Hypothalamus (tissue), 51 donors: ENCODE measurements at places on chromosomes 11 and 22.

GRCh38 chr11:2752923-2753322 is 53.1 kb upstream of the KCNQ1OT1 start:
- DNase-seq = no peak

DNA sequence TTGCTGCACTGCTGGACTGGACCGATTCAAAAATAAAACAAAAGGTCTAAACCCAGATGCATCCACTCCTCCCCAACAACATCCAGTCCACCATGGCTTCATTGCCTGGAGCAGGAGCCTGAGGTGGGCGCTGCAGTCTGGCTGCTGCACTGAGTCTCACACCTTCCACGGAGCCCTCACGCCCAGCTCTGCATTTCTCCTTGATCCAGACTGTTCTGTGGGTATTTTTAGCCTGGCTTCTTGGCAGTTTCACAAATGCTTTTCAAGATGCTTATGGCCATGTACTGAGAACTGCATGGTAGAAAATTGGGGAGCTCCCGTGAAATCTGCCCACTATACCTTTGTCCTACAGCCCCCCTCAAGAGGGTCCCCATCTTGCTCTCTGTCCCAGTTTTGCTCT is 53.3 kb upstream of the JAM3 start:
- no peak for DNase-seq

GRCh38 chr22:23591201-23591791 is 11.2 kb upstream of the IGLL1 start:
- peak; percentile 18 for DNase-seq

GRCh38 chr22:20167643-20168322 is 16.9 kb upstream of the CCDC188 start:
- no peak for DNase-seq

- DNase-seq = no peak
Observed at GRCh38 chr11:64339754-64340408, at the start of gene CCDC88B. Gene CCDC88B (plus strand): TSS chr11:64340204. CDS start chr11:64340267, 63 bp downstream.

GRCh38 chr22:22896601-22897000 is 9.0 kb downstream of the IGLL5 start:
- DNase-seq = no peak

DNA sequence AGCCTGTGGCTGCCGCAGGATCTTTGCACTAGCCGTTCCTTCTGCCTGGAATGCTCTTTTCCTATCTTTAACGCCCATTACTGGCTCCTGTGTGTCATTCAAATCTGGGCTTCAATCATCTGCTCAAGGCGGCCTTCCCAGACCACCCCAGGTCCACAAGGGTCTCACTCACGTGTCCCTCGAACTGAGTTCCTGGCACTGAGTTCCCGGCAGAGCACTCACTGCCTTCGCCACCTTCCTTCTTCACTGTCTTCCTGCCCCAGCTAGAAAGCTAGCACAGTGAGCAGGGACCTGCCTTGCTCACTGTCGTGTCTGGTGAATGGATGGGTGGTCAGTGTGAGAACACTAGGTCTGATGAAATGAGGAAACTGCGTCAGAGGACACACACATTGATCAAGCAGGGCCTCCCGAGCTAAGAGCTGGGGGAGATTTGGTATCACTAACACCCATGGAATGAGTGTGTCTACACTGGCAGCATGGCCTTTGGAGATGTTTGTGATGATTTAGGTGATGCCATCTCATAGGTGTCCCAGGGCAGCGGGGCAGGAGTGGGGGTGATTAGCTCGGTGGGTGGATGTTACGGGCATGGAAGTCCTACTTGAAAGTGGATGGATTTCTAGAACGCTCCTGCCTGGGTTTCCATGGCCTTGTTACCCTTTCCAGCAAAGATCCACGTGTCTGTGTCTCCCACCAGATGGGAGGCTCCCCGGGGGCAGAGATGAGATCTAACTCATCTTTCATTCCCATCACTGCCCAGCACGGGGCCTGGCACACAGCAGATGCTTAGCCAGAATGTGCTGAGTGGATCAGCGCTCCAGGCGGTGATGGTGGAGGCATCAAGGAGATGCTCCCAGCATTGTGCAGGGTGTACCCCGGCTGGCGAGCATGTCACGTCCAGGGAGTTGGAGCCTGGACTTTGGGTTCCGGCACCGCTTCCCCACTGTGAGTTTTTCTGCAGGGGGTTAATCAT is 64.5 kb downstream of the SHISAL1 start:
- DNase-seq = no peak

GRCh38 chr11:67345920-67346819 is 7.2 kb downstream of the POLD4 start:
- DNase-seq = no peak

DNA sequence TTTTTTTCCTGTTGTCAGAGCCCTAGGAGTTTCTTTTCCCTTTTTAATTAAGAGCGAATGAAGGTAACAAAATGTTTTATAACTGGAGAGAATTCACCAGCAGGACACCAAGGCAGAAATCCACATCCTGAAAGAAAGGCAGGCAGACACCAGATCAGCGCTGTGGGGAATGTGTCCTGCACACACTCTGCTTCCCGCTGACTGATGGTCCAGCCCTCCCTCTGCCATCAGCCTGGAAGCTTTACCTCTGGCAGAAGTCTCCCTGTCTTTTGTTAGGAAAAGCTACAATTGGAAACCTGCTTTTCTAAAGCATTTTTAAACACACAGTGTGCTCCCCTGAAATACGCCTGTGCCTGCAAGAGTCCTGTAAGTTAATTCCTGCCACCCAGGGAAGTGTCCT is 638.5 kb downstream of the NTM start:
- DNase-seq = no peak

DNA sequence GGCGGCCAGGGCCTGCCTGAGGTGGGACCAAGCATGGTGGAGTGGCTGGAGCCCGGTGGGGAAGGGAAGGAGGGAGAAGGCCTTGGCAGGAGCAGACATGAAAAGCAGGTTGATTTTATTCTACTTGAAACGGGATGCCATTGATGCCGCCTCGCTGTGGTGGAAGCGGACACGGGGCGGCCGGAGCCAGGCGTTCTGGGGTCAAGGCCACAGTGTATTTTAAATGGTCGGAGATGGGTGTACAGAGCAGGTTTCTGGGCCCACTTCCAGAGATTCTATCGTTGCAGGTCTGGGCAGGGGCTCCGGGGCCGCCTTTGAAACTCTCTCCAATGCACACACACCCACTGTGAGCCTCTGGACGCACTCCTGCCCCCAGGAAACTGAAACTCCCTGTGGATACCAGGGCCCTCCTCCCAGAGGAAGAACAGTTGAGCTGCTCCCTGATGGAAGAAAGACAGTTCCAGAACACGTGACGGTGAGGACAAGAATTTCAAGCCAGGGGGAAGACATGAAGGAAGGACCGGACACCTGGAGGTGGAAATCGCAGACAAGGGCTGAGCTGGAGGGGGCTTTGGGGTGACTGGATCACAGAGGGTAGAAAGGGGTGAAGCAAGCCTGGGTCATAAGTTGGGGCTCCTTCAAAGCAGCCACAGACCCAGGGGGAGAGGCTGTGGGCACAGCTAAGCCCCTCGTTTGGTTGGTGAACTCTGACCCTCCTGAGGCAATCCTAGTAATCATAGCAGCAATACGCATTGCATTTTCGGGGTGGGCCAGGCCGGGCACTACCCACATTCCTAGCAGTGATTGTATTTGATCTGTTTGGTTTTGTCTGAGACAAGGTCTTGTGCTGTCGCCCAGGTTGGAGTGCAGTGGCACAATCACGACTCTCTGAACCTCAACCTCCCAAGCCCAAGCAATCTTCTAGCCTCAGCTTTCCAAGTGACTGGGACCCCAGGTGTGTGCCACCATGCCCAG is 12.3 kb upstream of the LINC01488 start:
- no peak for DNase-seq

DNA sequence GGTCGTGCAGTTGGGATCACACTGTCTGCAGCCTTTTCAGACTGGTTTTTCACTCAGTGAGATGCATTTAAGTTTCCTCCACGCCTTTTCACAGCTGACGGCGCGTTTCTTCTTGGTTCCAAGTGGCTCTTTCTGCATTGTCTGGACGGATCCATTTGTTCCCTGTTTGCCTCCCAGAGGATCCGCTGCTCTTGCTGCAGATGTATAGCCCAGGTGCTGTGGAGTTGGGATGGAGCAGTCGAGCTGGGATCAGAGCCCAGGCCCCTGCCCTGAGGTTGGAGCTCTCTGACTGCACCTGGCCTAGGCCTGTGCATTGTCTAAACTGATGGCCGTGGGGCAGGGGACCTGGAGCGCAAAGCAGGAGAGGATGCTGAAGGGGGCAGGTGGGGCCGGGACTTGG is 51.6 kb downstream of the PARVB start:
- DNase-seq = no peak

GRCh38 chr11:11435635-11436034 is 82.6 kb upstream of the CSNK2A3 start:
- DNase-seq = no peak

GRCh38 chr11:38791346-38791961 is 2193.4 kb upstream of the RAG2 start:
- no peak for DNase-seq

DNA sequence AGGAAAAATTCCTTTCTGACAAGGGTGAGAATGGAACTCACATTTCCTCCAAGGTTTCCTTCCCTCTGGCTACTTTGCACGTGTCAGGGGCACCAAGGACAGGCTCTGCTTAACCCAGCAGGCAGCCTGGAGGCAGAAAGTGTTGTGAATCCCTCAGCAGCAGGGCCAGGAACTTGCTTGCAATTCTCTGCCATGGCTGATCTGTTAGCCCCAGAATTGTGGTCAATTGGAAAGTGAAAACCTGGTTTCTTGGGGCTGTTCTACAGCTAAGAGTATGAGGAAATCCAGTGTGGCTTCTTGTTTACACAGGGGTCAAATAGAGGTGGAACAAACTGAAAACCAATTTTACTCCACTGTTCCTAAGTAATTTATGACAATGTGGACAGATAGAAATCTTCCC is 38.3 kb upstream of the CEP295 start:
- DNase-seq = no peak

DNA sequence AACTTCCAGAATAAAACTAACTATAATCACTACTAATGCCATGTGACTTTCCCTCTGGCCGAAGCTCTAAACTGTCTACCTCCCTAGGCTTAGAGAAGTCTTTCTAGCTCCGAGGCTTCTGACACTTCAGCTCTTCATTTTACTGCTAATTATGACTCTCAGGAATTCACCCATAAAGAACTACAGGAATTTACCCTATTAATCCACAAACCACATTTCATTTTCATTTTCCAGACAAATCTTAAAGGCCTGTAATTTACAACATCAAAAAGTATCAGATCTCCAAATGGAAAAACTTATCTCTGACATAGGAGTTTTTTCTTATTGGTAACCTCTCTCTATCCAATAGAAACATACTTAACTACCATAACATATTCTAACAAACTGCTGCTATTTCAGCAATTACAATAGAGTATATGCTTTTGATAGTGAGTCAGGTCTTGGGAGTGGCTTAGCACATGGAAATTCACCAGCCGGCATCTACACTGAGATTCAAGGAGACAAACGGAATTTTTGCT is 33.4 kb downstream of the MRTFA start:
- DNase-seq = no peak

GRCh38 chr11:131504199-131504949 is 134.0 kb downstream of the NTM start:
- peak; percentile 30 for DNase-seq

GRCh38 chr11:8315463-8315862 is 51.8 kb upstream of the LMO1 start:
- DNase-seq = no peak

DNA sequence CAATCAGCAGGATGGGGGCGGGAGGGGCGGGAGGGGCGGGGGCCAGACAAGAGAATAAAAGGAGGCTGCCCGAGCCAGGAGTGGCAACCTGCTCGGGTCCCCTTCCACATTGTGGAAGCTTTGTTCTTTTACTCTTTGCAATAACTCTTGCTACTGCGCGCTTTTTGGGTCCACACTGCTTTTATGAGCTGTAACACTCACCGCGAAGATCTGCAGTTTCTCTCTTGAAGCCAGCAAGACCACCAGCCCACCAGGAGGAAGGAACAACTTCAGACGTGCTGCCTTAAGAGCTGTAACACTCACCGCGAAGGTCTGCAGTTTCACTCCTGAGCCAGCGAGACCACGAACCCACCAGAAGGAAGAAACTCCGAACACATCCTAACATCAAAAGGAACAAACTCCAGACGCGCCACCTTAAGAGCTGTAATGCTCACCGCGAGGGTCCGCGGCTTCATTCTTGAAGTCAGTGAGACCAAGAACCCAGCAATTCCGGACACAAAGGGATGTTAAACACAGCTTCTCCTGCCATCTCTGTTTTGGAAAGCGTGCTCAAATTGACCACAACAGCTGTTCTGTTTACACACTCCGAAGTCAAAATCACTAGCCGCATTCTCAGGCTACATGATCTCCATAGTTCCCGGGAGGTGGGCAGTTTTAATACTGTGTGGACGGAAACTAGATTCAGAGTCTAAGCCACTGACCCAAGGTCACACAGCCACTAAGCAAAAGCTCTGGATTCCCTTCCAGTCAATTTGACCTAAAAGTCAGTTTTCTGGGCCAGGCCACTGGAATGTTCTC is 11.9 kb downstream of the PLAAT2 start:
- no peak for DNase-seq

- no peak for DNase-seq
Observed at GRCh38 chr11:88431675-88432341, 94.3 kb upstream of the CTSC start.

DNA sequence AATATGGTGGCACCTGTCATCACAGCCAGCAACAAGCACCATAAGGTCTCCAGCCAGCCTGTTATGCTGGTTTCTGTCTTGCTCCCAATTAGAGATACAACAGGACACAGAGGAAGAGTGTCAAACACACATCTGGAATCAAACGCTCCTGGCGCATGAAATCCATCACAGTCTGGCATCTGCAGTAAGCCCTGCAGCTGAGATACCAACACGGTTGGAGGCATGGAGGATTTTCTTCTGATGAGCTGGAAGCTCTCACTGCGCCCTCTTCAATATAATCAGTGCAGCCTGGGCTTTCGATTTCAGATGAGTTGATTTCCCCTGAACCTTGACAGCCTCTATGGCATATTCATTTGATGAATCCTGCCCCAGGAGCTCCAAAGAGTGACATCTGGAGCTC is 27.8 kb upstream of the CARS1 start:
- no peak for DNase-seq

- no peak for DNase-seq
Observed at GRCh38 chr22:47019012-47019790, 256.8 kb downstream of the TBC1D22A start.

- DNase-seq = no peak
Observed at GRCh38 chr11:17012179-17012578, 2.0 kb downstream of the PLEKHA7 start.

DNA sequence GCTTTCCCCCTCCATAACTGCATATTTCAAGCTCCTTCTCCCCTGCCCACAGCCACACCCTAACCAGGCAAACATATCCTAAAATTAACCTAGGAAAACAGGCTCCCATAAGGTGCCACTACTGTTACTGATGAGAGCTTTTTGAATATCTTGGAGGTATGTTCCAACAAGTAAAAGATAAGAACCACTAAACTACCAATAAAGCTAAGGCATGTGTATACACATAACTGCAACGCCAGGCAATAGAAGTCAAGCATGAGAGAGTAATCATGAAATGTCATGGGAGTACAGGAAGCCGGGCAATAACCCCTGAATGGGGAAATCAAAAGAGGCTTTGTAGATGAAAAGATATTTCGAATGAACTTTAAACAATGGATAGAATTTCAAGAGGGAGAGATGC is 9.3 kb downstream of the MMP13 start:
- no peak for DNase-seq

GRCh38 chr11:11923828-11924227 is 82.1 kb downstream of the USP47 start:
- DNase-seq = no peak
